NCI-H1048 (cell line): ENCODE measurements at places on chromosomes 2 and 18.

- no peak for DNase-seq
These were observed 51.8 kb downstream of the LPIN2 start for GRCh38 chr18:2960983-2961696.

GRCh38 chr2:197477797-197478196 lies 21.8 kb downstream of the HSPD1 start:
- no peak for DNase-seq

DNA sequence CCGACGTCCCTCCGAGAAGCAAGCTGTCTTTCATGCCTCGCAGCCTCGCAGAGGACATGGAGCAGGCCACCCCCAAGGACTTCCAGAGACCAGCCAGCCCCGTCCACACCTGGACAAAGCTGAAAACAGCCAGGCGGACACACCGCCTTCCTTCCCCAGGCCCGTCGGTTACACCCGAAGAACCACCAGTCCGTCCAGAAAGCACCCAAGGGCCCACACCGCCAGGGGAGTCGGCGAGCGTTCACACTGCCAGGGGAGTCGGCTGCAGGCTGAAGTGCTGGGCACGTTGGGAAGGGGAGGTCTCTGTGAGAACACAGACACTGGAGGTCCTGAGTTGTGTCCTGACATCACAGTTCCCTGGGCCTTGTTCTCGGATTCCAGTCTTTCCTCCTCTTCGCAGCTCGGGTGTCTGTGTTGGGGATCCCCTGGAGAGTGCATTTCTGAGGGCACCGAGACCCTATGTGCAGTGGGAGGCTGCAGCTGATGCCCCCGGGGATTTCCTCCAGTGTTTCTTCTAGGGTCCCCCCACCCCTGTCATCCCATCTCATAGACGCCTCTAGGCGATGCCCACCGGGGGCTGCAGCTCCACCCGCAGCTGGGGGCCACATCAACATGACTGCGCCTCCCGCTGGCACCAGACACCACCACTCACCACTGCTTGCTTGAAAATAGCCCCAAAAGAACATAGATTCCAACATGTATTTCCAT lies 344.4 kb upstream of the SALL3 start:
- no peak for DNase-seq

DNA sequence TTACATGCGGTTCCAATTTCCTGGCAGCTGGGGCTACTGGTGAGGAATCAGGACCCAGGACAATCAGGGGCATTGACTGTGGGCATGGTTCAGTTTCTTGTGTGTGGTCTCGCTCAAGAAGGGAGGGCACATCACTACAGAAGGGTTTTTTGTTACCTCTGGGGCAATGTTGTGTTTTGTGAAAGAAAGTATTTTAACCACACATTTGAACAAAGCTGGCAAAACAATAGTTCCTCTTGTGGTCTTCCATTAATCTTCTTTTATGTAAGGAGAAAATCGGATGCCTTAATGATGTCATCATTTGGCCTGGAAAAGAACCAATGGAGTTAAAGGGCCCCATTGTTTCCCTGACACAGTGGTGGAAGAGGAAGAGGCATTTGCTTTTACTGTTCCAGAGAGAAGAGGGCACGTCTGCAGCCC lies 197.4 kb downstream of the SH3BP4 start:
- no peak for DNase-seq

- no peak for DNase-seq
These were observed 160.0 kb upstream of the TRIB2 start for GRCh38 chr2:12556762-12557161.

DNA sequence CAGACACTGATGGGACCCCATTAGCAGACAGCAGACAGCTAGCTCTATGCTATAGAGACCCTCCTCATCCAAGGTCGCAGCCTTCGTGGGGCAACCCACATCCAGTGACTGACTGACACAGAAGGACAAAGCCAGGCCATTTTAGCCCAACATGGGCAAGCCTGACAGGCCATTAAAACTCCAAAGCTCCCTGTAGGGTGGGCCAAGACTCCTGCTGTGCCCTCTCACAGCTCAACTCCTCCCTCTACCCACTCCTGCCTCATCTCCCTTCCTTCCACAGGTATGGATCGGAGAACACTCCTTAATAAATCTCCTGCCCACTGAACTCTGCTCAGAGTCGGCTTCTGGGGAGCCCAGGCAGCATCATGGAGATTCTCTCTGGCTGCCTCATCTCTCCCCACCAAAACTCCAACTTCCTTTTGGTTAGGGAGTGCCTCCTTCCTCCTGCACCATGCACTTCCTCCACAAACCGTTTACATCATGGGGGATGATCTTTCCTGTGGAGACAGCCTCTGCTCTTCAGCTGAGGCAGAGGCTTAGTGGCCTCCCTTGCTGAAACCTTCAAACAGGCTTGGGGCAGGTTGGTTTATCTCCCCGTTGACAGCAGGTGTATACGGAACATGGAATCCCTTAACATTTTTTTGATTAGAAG lies 86.5 kb downstream of the ACTR3 start:
- no peak for DNase-seq

GRCh38 chr2:216636551-216637450 lies 3.6 kb downstream of the IGFBP2 start:
- peak; percentile 93 for DNase-seq

DNA sequence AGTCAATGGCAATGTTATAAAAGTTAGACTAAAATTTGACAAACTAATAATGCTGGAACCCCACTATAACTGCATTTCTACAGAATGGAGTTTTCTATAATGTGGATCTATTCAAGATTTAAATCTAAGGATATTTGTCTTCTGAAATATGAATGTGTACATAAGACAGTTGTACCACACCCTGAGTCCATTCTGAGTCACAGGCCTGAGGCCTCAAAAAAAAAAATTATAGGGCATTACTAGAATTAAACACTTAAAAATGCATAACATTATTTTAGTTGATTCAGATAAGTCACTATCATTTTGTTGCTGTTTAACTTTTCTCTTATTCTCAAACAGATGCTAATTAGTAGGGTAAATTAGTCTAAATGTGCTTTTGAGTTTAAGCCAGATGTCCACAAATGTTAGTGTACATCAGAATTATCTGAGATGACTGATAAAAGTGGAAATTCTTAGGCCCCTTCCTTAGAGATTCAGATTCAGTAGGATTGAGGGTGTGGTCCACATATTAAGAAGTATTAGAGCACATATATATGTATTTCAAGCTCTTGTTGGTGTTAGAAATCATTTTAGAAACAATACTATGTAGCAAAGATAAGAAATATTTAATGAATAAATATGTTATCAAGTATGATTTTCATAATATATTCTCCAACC lies 42.4 kb upstream of the COL5A2 start:
- no peak for DNase-seq

GRCh38 chr2:134293719-134294537 lies 40.1 kb downstream of the MGAT5 start:
- DNase-seq, result no peak

DNA sequence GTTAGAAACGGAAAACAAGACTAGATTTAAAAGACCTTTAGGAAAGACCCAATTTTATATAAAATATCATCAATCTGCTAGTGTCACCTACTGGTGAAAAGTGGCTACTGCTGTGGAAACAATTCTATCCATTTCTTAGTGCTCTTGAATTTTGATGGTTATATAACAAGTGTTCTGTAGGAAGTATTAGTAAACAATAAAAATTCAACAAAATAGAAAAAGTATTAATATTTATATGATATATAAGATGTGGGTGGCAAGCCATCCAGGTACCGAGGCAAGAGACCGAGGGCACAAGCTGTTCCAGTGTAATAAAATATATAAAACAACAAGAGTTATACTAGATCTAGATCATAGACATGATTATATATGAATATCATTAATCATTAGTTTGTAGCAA lies 6.2 kb upstream of the TMEM87B start:
- DNase-seq, result no peak

- DNase-seq, result no peak
These were observed 129.3 kb downstream of the GLI2 start for GRCh38 chr2:120864981-120865380.

DNA sequence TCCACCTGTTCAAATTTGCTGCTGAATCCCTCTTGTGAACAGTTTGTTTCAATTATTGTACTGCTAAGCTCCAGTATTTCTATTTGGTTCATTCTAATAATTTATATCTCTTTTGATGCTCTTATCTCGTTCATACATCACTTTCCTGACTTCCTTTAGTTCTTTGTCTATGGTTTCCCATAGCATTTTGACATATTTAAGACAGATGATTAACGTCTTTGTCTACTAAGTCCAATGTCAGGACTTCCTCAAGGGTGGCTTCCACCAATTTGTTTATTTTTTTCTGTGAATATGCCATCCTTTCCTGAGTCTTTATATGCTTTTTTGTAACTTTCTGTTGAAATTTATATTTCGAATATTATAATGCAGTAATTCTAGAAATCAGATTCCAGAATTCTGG lies 9.6 kb downstream of the PIGN start:
- DNase-seq, result no peak
